Activated effector memory CD4-positive, alpha-beta T cell treated with Interleukin-2 at 50 U/mL for 16 hours (primary cell): ENCODE measurements at places on chromosomes 11 and 22.
A peak's percentile ranks its signal among the peaks of the same experiment; 100 is the strongest.

GRCh38 chr11:65445604-65446445 is 23.2 kb downstream of the NEAT1 start:
- no peak for DNase-seq

- no peak for DNase-seq
Observed at GRCh38 chr11:114684636-114685035, 6.3 kb downstream of the NXPE2 start.

DNA sequence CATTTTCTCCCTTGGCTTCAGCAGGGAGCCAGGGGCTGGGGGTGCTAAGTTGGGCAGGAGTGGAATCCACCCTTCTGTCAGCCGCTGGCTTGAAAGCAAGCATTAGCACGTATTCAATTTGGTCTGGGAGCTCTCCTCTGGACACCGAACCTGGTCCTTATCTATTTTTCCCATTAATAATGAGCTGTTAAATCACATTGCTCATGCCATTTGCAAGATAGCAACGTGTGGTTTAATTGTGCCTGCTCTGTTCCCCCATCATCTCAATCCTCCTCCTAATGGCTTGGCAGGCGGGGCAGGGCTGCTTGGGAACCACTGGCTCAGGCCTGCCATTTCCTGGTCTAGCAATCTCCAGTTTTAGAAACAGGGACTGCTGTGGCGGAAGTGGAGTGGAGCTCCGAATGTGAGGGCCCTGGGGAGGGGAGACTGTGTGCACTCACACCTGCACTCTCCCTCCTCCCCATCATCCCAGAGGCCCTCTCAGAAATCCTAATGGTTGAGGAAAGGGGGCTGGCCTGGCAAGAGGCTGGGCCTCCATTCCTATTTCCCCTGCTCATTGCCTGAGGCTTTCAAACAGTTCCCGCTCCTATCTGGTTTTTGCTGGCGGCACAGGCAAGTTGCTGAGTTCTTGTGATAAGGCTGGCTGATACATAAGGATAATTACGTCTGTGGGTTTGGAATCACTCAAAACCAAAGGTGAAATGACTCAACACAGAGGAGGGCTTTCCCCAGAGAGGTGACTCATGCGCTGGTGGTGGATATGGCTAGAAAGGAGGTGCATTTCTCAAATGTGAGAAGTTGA is 201.2 kb upstream of the E2F8 start:
- DNase-seq = no peak

GRCh38 chr22:20829491-20830134 is 29.0 kb downstream of the PI4KA start:
- no peak for DNase-seq

- DNase-seq = no peak
Observed at GRCh38 chr11:112297248-112297866, 36.7 kb upstream of the PLET1 start.

DNA sequence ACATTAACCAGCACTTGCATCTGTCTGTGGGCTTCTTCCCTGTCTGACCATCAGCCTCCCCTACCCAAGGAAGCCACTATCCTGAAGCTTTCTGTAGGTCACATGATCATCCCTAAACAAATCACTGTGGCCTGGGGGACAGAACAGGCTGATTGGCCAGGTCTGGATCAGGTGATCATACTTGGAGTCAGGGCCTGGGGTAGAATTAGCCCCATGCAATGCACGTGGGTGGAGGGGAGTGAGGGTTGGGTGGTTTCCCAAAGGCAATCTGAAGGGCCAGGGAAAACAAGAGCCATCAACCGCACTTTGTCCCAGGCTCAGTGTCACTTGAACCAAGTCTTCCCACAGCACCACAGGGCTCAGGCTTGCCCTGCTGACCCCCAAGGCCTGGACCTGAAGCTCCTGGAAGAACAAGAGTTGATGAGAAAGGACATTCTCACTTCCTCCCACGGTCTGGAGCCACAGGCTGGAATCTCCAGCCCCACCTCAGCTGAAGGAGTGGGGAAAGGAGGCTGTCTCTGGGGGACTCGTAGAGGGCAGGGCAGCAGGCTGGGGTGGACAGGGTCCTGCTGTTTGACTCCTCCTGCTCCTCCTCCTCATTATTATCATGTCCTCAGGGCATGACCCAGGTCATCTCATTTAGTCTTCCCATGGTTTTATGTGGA is 31.5 kb upstream of the TSPAN18 start:
- DNase-seq = no peak

DNA sequence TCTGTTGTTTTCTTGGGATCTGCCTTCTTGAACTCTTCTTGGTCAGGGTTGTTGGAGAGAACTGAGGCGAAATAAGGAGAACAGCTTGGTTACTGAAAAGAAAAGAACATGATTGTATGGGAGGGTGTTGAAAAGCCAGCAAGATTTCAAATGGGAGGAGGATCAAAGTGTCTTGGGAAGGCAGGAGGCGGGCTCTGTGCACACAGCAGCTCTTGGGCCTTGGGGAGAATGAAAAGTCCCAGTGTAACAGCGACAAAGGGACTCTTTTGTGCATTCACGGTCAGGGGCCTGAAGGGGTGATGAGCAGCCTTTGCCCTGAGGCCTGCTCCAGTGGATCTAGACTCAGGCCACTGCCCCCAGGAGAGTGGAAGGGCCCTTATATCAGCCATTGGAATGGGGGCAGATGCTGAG is 135.4 kb downstream of the ADAMTS15 start:
- DNase-seq = no peak

- peak; percentile 68 for DNase-seq
Observed at GRCh38 chr11:64233913-64234586, at the start of gene VEGFB. Gene VEGFB, plus strand, starts transcription at chr11:64234584. Its CDS starts 250 bp downstream, at chr11:64234834.

DNA sequence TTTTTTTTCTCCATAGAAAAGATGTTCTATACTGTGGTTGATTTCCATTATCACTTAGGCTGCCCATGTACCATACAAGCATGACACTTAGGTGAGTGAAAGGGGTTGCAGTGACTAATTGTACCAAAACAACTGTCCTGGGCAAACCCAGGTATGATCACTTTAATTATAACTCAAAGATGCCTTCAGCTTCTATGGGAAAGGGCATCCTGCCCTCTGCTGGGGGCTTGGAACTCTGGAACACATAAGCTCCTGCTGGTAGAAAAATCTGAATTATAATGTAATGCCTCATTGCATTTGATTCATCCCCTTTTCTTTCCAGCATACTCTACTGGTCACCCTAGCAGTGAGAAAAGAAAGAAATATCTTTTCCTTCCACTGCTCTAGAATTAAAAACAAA is 206.3 kb downstream of the DDX10 start:
- no peak for DNase-seq

DNA sequence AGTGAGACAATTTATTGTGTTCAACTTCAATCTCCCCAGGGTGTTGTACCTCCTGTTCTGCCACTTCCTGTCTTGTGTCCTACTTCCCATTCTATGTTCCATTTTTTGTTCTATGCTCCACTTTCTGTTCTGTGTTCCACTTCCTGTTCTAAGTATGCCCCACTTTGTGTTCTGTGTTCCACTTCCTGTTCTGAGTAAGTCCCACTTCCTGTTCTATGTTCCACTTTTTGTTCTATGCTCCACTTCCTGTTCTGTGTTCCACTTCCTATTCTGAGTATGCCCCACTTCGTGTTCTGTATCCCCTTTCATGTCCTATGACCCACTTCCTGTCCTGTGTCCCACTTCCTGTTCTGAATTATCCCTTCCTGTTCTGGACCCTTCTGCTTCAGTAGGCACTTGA is 732.7 kb downstream of the TBC1D22A start:
- no peak for DNase-seq

GRCh38 chr11:65855927-65856363 is 2.0 kb downstream of the CFL1 start:
- no peak for DNase-seq

- DNase-seq = no peak
Observed at GRCh38 chr11:27381238-27381666, 18.2 kb upstream of the CCDC34 start.

DNA sequence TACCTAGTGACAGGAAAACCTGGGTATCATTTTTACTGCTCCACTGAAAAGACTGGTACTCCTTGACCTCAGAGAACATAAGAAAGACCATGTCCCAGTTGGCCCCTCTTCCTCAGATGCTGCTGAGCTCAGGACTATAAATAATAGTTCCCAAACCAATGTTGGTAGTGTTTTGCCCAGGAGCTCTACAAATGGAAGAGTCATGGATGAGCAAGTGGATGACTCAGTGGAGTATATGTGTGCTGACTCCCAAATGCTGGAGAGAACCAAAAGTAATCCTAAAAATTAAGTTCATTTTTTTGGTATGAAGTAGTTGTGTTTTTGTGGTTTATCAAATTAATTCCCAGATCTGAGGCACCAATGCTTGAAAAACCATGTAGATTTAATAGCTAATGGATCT is 482.0 kb downstream of the KCNA4 start:
- no peak for DNase-seq

DNA sequence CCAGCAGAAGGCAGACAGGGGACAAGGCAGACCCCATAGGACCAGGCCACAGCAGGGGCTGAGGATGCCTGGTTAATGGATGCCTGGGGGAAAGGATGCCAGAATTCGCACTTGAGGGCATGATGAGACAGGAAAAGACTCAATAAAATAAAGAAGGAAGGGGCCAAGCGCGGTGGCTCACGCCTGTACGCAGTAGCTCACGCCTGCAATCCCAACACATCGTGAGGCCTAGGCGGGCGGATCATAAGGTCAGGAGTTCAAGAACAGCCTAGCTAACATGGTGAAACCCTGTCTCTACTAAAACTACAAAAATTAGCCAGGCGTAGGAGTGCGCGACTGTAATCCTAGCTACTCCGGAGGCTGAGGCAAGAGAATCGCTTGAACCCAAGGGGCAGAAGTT is 9.8 kb downstream of the APOBEC3D start:
- no peak for DNase-seq

- no peak for DNase-seq
Observed at GRCh38 chr11:70517988-70518907, 119.9 kb downstream of the CTTN start.

- no peak for DNase-seq
Observed at GRCh38 chr11:111726301-111726713, 39.9 kb downstream of the PPP2R1B start.

DNA sequence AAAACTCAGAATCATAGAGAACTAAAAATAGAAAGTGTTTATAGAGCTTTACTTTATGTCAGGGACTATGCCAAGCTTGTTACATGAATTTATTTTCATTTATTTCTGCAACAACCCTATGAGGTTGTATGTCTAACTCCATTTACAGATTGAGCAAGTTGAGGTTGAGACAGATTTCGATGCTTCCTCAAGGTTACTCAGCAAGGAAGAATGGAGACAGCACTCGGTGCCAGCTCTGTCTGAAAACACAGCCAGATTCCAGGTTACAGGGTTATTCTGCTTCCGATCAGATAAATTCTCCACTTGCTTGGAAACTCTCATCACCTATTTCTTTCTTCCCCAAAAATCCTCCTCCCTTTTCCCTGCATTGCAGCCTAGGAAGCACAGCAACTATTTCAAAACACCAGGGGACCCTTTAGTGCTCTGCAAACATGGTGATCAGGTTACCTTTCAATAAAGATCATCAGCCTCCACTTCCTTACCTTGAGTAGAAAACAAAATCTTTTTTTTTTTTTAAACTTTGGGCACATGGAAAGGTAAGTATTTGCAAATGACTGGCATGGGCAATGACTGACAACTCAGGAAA is 7.0 kb downstream of the MMP3 start:
- DNase-seq = no peak
